ENCODE measurements at places on chromosomes 7 and 10.

GRCh38 chr7:129083525-129083924, 28.6 kb upstream of the TNPO3 start:
- DNase-seq, result no peak

GRCh38 chr7:82443547-82444219, at the start of gene CACNA2D1:
TSS of gene CACNA2D1 (minus strand) at chr7:82443777.
- DNase-seq, result no peak

DNA sequence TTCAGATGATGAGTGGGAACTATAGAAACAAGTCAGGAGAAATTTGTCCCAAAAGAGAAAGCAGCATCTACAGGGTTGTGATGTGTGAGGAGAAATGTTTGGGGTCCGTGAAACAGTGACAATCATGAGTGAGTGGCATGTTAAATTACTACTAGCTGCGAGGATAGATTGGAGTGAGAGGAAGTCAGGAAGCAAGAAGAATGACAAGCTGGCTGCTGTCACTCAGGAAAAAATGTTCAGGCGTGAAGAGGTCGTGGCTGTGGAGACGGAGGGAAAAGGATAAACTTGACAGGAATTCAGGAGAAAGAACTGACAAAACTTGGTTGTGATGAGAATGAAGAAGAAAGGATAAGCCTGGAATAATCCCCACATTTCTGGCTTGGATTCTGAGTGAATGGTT, 5.1 kb upstream of the ITPRID1 start:
- no peak for DNase-seq

DNA sequence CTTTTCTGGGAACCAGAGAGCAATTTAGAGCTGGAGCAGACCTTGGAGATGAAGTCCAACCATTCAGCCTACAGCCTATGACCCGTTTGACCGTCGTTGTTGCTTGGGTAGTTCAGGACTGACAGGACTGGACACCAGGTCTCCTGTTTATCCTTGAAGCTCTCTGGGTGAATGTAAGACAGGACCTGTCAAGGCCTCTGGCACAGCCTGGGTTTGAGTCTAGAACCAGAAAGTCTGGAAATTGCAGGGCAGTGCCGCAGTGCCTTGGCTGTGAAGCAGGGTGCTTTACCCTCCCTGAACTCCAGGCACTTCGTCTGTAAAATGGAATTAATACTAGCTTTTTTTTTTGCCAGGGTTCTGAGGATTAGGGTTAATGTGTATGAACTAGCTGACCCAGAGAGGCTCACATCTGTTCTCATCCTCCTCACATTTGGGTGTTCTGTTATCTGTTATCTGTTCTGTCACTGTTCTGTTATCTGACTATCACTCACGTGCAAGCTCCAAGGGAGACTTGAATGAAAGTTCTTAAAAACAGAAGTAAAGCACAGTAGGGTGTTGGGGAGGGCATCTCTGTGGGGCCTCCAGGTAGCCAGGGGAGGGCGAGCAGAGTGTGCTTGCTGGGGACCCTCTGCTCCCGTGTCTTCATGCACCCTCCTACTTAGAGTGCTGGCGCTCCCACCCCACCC, 9.9 kb downstream of the BLVRA start:
- DNase-seq, result no peak

GRCh38 chr10:58367069-58367468, 18.1 kb upstream of the TFAM start:
- no peak for DNase-seq

DNA sequence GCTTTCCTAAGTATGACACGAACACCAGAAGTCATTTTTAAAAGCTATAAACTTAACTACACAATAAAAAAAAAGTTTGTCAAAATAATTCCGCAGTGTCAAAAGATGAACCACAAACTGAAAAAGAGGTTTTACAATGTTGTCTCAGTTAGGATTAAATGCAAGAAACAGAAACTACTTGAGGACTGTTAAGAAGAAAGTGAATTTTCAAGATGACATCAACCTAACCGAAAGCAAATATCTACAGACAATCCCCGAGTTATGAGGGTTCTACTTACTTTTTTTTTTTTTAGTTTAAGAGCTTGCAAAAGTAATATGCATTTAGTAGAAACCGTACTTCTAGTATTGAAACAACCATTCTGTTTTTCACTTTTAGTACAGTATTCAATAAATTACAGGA, 62.3 kb downstream of the TFPI2 start:
- no peak for DNase-seq

DNA sequence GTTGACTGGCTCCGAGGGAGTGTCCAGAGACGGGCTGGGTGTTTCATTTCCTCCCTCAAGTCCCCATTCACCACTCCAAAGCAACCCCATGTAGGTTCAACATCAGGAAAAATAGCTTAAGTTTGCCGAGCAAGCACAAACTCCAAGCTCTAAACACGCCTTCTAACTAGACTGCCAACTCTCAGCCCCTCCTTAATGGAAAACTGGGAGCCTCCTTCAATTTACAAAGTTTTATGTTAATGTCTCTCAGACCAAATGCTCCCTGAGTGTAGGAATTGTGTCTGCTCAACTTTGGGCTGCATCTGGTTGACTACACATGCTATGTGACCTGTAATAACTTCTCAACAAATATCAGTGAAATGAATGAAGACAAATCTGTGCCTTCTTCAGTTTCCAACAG, 87.5 kb downstream of the FAM204A start:
- no peak for DNase-seq
